ENCODE measurements at places on chromosomes 1 and 21.

DNA sequence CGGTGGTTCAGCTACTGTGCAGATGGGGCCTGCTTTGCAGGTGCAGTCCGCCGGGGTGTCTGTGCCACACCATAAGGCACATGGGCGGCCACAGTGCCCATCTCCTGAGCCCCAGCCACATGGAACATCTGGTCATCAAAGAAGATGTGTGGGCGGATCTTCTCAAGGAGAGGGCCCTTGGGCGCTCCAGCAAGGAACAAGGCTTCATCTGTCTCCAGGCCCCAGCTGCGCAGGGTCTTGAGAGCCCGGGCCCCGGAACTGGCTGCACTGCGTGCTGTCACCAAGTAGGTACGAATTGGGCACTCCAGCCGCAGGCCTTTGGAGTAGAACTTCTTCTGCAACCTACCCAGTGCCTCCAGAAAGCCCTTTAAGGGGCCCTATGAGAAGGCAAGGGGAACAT is 12.8 kb downstream of the NT5C1A start:
- DNase-seq = no peak

GRCh38 chr1:11057477-11057876 is 2.3 kb downstream of the SRM start:
- DNase-seq = no peak

- DNase-seq = no peak
These were observed 9.2 kb upstream of the SARS1 start for GRCh38 chr1:109204484-109204883.

- no peak for DNase-seq
These were observed 69.2 kb downstream of the MORN1 start for GRCh38 chr1:2322065-2322571.

DNA sequence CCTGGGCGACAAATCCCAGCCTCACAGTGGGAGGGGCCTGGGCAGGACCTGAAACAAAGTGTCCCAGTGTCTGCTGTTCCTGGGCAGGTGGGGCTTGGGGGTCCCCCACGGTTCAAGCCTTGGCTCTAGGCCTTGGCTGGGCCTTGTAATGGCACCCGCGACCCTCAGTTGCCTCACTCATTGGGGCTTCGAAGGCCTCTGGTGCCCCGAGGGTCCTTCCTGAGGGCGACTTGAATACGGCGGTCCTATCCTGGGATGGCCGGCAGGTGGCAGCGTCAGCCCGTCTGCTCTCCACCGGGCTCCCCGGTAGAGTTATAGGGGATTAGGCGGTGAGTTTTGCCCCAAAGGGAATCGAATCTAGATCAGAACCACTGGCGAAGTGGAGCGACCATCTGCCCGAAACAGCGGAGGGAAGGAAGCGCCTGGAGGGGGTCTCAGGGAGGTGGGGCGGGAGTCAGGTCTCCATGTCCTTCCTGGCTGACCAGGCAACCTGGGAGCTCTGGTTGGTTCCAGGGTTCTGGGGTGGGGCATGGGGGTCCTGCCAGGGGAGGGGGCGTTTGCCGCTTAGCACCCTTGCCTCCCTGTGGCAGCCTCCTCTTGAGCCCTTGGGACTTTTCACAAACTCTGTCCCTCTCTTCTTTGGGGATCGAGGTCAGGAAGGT is 2.1 kb upstream of the PEX10 start:
- DNase-seq = peak; percentile 51

GRCh38 chr21:35338281-35338680 is 289.2 kb upstream of the RUNX1 start:
- DNase-seq = no peak

GRCh38 chr1:94258873-94259331 is 21.5 kb upstream of the ARHGAP29 start:
- DNase-seq = no peak

- DNase-seq = no peak
These were observed 44.1 kb upstream of the ZBTB18 start for GRCh38 chr1:244006961-244007360.

GRCh38 chr1:84972377-84972987 is 24.4 kb downstream of the MCOLN2 start:
- no peak for DNase-seq

- no peak for DNase-seq
These were observed 84.2 kb downstream of the RGS7 start for GRCh38 chr1:241272828-241273227.

GRCh38 chr21:45461369-45461750 is 56.4 kb downstream of the COL18A1 start:
- DNase-seq = no peak

DNA sequence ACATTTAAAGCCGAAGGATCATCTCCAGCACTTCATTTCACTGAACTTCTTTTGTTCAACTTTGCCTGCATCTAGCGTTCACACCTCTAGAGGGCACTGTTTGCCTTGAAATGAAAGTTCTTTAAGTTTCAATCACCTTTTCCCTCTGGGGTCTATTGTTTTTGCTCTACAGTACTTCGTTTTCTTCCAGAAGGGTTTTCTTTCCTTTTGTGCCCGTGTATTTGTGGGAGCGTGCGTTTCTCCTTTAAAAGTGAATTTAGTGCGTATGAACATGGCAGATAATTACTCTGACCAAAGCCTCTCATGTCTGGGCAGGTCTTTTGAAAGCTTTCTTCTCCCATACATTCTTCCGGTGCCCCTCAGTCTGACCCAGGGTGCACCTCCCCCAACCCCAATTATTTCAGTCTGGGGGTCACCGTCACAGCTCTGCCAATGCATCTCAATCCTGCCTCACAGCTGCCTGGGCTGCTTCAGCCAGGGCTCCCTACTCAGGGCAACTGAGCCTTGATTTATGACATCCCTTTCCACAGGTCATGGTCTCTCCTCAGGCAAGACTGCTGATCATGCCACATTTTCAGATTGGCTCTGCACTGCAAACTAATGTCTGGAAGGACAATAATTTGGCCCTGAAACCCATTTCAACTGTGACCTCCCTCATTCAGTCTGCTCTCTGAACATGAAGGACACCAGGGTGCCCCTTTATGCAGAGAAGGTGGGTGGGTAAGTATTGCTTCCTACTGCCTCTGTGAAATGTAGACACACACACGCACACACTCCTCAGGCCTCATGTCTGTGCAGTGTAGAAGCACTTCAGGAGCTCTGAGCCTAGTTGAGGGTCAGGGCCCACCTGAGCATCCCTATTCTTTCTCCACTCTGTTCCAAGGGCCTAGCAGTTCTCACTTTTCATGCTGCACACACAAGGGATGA is 88.6 kb downstream of the NUF2 start:
- DNase-seq = peak; percentile 95

DNA sequence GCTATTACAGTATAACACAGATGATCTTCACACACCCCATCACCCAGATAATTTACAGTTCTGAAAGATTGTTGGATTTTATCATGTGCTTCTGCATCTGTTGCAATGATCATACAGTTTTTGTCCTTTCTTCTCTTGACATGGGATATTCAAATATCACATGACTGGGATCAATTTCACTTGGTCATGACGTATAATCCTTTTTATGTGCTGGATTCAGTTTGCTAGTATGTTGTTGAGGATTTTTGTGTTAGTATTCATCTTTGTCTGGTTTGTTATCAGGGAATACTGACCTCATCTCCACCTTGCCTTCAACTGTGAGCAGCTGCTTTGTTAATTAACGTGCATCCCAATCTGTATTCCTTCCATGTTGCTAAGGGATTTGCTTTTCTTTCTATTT is 44.7 kb upstream of the DISC1 start:
- DNase-seq = no peak

GRCh38 chr1:64686828-64687724 is 57.8 kb upstream of the RAVER2 start:
- peak; percentile 42 for DNase-seq

DNA sequence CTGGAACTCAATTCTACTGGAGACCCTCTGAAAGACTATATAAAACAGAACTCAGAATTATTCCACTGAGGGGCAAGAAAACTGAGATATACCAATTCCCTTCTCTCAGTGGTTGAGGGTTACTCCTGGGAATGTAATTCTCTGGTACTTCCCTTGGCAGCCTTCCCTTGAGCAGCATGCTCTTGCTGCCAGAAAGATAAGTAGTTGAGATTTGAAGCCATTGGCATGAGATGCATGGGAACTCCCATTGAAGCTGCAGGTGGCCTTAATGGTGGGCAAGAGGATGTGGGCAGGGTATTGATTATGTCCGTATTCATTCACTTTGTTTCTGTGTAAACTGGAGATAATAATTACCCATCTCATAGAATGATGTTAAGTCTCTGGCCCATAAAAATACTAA is 28.6 kb upstream of the C1orf185 start:
- peak; percentile 30 for DNase-seq

GRCh38 chr1:71914626-71915025 is 367.7 kb downstream of the NEGR1 start:
- no peak for DNase-seq

DNA sequence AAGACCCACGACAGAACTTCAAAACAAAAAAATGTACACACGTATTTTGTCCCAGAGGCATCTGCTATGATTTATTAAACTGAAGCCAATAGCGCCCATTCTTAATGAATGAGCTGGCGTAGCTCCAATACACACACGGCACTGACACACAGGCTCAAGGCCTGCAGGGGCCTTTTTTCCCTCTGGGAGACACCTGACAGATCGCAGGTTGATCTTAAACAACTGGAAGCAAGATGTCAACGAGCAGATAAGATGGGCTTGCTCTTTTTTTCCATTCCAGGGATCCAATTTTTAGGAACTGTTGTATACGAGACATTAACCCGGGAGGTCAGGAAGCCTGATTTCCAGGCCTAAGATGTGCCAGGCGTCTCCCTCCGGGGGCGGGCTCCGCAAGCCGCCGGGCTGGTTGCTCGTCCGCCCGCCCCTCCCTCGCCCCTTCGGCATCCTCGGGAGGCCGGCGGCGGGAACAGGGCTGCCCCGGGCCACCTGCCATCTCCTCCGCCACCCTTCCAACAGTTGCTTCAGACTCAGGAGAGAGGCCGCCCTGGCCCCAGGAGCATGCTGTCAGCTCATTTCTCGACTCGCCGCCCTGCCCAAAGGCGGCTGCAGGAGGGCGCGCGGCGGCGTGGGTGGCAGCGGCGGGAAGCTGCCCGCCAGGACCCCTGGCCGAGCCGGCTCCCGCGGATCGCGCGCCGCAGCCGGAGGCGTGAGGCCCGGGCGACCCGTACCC is 735 bp downstream of the TTC13 start:
- DNase-seq = peak; percentile 64

DNA sequence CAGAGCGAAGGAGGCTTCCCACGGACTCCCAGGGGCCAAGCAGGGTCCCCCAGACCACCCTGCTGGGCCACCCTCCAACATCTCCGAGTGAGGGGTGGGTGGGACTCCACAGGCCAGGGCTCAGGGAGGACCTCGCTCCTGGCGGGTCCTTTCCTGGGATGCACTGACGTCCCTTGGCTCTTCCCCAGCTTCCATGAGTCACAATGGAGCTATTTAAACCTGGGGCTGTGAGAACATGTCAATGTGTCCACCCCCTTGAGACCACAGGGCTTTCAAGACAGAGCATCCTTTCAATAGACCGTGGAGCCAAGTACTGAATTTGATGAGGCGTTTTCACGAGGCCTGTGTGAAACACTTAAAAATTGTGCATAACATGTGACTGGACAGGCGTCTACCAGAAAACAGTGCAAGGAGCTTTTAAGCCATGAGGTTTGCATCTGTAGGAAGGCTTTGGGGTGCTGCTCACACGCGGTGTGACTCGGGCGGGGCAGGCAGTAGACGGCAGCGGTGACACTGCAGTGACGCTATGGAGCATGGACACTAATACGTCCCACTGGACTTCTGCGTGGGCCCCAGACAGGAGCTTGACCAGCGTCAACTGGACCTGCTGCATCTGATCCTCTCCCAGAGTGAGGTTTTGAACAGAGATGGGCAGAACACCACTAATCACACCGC is 24.1 kb upstream of the NPHP4 start:
- DNase-seq = no peak

DNA sequence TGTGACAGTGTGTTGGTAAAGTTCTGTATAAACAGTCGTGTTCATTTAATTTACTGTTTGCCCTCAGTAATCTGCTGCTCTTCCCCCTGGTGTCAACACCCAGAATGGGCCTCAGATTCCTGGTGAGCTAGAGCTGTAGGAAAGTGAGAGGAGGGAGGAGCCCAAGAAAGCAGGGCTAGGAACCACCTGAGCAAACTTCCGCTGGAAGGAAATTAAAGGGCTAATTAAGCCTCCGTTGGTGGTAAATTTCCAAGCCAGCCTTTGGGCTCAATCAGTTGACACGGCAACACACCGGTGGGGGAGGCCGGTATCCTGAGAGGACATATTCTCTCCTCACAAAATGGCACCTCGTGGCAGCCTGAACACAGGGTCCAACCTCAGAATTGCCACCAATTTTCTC is 32.9 kb downstream of the RAB3B start:
- peak; percentile 84 for DNase-seq

DNA sequence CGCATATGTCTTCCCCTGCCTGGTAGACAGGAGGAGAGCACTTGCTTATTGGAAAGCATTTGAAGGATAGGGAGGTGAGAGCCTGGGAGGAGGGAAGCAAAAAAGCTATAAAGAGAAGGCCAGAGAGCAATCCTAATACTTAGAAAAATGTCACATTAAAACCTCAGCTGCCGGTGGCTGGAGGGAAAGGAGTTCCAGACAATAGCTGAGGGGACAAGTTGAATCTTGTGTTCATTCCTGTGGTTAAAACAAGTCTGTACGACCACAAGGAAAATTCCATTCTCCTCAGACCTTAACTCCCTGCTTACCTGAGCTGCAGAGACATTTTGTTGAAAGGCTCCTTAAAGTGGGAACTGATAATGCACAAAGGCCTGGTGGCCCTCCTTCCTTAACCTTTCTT is 218.8 kb upstream of the CAMK1G start:
- DNase-seq = no peak

DNA sequence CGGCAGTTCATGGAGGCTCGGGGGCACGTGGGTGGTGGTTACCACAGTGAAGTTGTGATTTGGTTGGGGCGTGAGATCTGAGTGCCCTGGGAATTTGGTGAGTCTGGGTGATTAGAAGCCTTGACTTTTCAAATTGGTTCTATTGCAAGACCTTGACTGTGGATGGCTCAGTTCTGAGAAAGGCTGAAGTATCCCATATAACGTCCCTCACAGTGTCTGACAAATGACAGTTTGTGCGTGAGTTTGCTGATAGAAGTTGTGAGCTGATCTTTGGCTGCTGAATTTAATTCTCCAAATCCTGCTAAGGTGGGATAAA is 549 bp downstream of the MSH4 start:
- no peak for DNase-seq

DNA sequence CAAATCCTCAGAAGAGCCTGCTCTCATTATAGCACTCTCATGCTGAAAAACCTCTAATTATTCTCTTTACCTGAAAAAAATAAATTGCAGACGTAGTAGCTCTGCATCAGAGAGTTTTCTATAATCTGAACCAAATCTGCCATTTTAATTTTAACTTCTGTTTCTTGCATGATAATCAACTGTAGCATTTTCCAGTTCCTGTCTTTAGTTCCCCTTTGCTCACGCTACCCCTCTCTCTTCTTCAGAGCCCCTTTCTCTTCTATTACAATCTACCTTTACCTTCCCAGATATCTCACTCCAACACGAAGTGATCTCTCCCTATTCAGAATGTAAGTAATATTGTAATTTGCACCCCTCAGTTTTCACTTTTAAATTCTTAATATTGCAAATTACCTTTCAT is 31.4 kb downstream of the FMO1 start:
- DNase-seq = no peak

- DNase-seq = peak; percentile 41
These were observed 540 bp downstream of the ARHGEF2 start for GRCh38 chr1:155977690-155978324.

Measured in NCI-H1105 treated with DMSO at 0.1 percent for 48 hours (cell line).